Stimulated activated CD8-positive, alpha-beta memory T cell treated with anti-CD3 and anti-CD28 coated beads, Interleukin-12 subunit alpha, Interleukin-12 subunit beta, amount 100 ng/mL, for 4 hours (primary cell): ENCODE measurements at places on chromosomes 3 and 15.

GRCh38 chr3:25430287-25430934, 2.3 kb downstream of the RARB start:
- no peak for DNase-seq

DNA sequence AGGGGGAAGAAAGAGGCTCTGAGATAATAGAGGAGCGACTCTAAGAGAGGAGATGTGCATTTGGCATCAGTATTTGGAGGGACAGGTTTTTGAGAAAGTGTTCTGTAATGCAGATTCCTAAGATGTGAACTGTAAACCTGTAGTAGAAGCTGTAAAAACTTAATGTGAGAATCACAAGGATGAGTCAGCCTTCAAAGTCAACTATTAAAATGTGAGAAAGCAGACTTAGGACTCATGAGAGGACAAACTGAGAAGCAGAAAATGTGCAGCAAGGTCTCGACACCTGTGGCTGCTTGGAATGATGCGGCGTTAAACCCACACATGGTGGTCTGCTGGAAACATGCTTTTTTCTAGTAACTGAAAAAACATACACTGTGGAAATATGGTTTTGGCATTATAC, 36.0 kb downstream of the USP13 start:
- DNase-seq = no peak

DNA sequence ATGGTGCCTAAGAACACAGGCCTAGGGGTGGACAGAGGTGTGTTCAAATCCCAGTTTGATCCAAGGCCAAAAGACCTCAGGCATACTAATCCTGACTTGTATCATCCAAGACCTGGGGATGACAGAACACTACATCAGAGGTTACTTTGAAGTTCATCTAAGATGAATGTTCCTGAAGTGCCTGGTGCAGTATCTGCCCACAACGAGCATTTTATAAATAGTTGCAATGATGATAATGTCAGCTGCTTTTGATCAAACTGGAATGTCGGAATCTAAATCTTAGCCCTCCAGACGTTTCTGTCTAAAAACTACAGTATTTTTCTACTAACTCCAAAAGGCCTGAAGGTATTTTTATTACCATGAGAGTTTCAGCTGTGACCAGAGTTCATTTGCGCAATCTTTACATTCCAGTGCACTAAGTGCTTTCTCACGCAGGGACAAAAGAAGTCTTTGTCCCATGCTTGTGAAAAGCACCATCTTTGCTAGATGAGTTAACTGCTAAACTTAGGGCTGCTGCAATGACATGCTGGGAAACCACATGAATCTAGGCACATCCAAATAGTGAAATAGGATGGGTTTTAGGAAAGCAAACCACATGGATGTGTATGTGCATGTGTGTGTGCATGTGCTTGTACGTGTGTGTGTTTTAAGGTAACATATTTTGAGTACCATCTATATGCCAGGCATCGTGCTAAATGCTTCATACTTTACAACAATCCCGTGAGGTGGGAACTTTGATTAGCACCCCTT, 18.1 kb downstream of the ANXA2 start:
- DNase-seq = no peak

DNA sequence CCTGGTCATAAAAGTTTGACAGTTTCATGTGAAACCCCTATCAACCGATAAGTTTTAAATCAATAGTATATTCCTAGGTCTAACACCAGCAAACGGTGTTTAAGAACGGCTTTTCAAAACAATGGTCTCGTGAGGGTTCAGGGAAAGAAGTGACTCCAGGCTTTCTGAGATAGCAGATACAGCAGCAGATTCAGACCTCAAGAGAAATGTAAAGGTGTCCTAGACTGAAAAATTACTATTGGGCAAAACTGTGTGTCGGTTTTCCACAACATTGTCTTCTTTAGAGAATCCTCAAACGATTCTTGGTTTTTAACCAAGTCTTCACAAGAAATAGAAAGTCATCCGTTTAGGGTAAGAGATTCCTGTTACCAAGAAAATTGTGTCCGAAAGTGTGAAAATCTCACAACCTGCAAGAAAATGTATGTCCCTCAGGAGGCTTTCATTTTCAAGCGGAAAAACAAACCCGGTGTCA, 1.2 kb downstream of the SETD2 start:
- DNase-seq = no peak

DNA sequence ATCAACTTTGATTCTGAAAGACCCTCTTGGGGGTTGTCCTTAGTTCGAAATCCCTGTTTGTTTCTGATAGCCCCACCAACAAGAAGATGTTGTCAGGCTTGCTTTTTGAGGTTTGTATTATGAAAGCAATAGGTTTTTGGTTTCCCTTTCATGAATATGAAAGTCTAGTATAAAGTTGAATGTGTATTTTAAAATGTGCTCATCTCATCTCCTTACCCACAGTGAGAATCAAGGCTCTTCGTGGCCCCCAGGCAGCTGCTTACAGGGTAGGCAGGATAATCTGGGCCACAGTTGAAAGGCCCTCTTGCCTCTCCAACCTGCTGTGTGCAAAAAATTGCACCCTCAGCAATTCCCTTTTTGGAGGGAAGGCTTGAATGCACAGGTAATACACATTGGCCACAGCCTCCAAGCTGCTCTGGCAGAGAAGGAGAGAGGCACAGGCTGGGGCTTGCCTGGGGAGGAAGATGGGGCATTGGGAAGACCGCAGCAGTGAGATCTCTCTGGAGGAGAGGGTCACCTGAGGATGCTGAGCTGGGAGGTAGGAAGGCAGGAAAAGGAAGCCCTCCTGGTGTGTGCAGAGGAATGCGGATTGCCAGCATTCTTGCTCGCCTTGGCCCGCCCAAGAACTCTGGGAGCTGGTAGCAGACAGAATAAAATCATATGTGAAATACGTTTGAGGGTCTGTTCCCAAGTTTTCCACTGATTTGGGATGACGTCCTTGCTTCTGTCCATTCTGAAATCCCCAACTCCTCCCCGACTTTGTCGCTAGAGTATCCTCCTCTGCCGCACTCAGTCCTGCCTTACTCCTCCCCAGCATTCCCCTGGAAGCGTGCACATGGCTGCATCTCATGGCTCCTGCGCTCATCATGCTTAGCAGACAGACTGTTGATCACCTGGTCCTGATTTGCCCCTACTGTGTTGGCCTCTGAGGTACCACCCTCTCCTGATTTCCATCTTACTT, 196.4 kb downstream of the RPLP1 start:
- DNase-seq = no peak

GRCh38 chr15:31296219-31296645, 30.4 kb upstream of the KLF13 start:
- DNase-seq = no peak
